ENCODE measurements at places on chromosomes 12 and 14.
A peak's percentile ranks its signal among the peaks of the same experiment; 100 is the strongest.

- DNase-seq, result no peak
Observed at GRCh38 chr12:121575952-121576625, 4.7 kb downstream of the KDM2B start.

DNA sequence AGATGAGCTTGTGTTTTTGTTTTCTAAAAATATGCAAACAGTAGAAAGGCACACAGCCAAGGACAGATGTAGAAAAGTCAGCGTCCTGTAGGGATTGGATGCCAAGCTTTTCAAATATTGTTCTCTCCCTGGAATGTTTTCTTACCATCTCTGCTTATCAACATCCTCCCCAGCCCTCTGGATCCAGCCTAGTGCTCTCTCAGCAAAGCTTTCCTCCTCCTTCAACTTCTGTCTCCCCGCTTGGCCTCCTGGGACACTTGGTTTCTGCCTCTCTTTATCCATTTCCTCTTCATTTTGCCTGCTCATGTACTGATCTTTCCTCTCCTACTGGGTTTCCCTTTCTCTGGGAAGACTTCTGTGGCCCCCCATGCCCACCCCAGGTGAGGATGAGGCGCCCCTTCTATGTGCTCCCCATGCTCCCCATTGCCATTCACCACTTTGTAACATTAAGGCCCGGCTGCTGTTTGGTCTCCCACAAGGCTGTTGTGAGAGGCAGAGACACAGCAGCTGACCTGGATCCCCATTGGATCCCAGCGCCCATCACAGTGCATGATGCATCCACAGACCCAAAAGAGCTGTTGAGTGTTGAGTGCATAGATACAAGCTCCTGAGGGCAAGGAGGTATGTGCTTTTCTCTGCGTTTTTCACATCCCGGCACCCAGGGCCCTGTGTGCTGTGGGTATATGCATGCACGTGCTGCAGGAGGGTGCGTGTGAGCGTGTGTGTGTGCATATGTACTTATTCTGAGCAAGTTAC lies 38.2 kb downstream of the EVL start:
- DNase-seq, result peak; percentile 51

- no peak for DNase-seq
Observed at GRCh38 chr12:122757568-122757967, 4.9 kb downstream of the DENR start.

DNA sequence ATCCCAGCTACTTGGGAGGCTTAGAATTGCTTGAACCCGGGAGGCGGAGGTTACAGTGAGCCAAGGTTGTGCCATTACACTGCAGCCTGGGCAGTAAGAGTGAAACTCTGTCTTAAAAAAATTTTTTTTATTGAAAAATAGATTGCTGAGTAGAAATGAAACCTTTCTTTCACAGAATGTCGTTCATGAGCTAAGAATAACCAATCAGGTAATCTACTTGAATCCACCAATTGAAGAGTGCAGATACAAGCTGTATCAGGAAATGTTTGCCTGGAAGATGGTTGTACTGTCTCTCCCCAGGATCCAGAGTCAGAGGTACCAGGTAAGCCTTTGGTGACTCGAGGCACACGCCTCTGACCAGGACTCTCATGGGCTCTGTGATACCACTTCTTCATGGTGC lies 27.0 kb downstream of the DYNC1H1 start:
- DNase-seq, result no peak

GRCh38 chr12:12115514-12115913 lies 44.8 kb downstream of the BCL2L14 start:
- no peak for DNase-seq

- no peak for DNase-seq
Observed at GRCh38 chr14:58812050-58812910, 174.5 kb downstream of the DACT1 start.

- DNase-seq, result no peak
Observed at GRCh38 chr12:107459641-107460040, 226.0 kb upstream of the PWP1 start.

DNA sequence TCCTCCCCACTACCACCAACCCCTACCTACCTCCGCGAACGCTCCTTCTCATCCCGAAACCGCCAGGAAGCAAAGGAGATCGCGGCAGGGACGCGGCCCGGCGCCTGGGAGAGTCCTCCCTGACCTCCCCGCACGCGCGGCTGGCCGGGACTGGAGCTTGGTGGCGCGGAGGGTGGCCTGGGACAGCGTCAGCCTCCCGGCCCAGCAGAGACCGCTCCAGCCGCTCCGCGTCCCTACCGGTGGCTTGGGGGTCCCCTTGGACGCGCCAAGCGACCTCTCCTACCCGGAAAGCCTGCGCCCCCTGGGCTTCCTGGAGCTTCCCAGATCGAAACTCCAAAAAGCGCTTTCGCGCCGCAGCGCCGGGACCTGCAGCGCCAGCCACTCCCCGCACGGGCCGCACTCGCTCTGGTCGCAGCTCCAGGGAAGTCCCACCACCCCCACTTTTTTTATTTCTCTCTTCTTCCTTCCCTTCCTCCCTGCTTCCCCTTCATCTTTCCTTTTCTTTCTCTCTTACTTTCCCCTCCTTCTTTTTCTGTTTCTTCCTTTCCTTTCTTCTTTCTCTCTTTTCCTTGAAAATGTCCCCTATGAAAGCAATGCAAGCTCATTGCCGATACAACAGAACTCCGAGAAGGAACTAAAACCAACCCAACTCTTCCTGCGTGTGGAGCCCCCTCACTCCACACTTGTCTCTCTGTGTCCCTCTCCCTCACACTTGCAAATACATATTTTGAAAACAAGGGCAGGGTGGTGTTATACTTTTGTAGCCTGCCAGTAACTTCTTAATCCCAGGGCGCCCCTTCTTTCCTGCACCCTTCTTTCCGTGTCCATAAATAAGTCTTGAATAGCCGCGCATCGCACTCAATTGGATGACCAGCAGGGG lies 3.8 kb downstream of the DIO3 start:
- no peak for DNase-seq

- DNase-seq, result no peak
Observed at GRCh38 chr12:41709463-41710285, 435.0 kb downstream of the GXYLT1 start.

DNA sequence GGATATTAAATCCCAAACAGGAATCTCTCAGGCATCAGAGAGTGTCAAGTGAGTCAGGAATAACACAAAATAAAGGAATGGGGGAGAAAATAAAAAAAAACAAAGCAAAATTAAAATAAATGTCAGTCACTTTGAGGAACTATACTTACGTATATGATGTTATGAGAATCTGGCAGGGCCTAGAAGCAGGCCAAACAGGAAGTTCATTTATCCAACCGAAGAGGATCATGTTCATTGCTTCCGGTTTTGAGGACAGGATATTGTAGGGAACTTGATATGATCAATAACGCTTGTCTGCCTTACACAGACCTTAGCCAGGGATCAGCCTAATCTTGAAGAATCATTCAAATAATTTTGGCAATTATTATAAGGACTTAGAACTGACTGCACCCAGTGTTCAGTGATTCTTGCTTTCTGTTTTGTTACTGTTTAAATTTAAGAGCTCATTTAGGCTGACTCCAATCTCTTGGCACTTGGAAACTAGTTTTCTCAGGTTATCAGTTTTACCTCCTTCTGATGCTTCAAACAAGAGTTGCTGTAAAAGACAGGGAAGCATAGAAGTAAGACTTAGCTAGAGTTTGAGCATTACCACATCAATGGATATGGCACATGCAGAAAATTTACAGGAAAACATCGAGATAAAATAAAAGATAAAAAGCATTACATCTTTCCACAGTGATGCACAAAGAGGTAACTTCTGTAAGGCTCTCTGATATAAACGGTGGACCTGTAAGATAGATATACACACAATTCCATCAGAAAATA lies 53.4 kb downstream of the ZFC3H1 start:
- no peak for DNase-seq

DNA sequence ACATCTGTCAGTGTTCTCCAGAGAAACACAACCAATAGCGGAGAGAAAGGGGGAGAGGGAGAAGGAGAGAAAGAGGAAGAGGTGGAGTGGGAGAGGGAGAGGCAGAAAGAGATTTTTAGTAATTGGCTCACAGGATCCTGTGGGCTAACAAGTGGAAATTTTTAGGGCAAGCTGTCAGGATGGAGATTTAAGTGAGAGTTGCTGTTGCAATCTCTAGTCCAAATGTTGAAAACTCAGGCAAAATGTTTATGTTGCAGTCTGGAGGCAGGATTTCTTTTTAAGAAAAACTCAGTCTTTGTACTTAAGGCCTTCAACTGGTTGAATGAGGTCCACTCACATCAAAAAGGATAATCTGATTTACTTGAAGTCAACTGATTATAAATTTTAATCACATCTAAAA lies 12.5 kb upstream of the GLIPR1L2 start:
- DNase-seq, result no peak

GRCh38 chr12:120628919-120629318 lies 11.5 kb upstream of the CABP1 start:
- DNase-seq, result no peak

- DNase-seq, result peak; percentile 70
Observed at GRCh38 chr12:54358191-54358944, 5.9 kb downstream of the GPR84 start.

DNA sequence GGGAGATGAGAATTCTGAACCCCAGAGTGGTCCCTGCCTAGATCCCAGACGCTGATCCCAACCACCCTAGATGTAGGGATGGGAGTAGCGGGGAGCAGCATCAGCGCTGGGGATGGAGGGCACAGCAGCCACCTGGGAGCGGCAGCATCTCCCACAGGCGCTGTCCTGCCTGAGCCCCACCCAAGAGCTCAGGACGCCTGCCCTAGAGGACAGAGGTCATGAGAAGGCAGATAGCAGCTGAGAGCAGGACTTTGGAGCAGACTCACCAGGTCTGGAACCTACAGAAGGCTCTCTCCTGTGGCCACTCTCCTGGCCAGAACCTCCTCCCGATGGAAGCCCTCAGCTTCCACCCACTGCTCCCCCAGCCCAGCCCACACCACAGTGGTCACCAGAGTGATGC lies 7.2 kb downstream of the CCDC85C start:
- no peak for DNase-seq

- no peak for DNase-seq
Observed at GRCh38 chr12:3231399-3231876, 154.3 kb downstream of the TSPAN9 start.

DNA sequence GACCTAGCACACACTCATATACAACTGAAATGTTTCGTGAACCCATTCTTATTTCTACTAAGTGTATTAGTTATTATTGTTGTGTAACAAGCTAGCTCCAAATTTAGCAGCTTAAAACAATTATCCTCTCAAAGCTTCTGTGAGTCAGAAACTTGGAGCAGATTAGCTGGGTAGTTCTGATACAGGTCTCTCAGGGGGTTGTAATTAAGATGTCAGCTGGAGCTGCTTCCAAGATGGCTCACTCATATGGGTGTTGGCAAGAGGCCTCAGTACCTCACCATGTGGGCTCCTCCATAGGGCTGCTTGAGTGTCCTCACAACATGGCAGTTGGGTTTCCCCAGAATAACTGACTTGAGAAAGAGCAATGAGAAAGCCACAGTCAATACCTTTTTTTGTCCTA lies 9.8 kb downstream of the GPR135 start:
- DNase-seq, result no peak

GRCh38 chr12:9333161-9333560 lies 125.0 kb upstream of the PZP start:
- DNase-seq, result no peak

DNA sequence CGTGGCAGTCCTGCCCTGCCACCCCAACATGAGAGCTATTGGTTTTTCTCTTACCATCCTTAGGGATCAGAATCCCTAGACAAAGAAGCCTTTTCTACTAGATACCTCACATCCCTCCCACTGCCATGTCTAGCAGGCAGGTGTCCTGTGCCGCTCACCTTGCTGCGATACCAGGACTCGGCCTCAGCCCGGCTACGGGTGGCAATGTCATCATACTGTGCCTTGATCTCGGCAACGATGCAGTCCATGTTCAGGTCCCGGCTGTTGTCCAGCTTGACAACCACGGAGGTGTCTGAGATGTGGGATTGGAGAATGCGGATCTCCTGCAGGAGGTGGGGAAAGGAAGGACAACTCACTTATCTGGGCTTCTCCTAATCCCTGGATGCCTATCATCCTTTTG lies 4.5 kb downstream of the KRT83 start:
- no peak for DNase-seq

DNA sequence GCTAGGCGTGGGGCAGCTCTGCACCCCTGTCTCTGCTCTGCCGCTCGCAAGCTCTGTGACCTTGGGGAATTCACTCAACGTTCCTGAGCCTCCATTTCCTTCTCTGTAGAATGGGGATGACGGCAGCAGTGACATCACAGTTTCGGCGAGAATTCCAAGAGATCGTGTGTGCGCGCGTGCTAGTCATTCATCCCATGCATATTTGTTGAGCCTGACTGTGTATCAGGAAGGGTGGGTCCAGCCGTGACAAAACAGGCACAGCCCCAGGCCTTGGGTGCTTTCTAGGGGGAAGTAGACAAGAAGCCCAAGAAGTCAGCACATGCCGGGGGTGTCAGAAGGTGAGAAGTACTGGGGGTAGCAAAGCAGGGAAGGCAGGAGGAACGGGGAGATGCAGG lies 145.6 kb upstream of the NCOR2 start:
- peak; percentile 8 for DNase-seq

GRCh38 chr14:65790172-65790815 lies 377.8 kb downstream of the FUT8 start:
- DNase-seq, result no peak

GRCh38 chr12:57247041-57247440 lies 3.9 kb downstream of the STAC3 start:
- no peak for DNase-seq

GRCh38 chr12:94327809-94328208 lies 131.9 kb downstream of the CEP83 start:
- DNase-seq, result no peak

- no peak for DNase-seq
Observed at GRCh38 chr12:68476794-68477193, 133.9 kb upstream of the RAP1B start.

DNA sequence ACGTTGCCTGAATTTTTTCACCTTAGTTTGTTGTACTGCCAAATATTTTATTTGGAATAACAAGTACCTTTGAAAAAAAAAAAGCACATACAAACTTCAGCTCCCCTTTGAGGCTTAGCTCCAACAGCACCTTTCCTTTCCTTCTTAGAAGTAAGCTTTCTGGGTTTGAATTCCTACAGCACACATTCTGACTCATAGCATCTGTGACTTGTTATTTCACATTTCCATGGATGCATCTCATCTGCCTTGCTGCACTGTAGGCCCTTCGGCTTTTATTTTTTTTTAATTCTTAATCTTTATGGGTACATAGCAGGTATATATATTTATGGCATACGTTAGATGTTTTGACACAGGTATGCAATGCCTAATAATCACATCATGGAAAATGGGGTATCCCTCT lies 7.2 kb downstream of the LGALS3 start:
- no peak for DNase-seq

- no peak for DNase-seq
Observed at GRCh38 chr14:83960832-83961512, 1569.0 kb upstream of the FLRT2 start.

DNA sequence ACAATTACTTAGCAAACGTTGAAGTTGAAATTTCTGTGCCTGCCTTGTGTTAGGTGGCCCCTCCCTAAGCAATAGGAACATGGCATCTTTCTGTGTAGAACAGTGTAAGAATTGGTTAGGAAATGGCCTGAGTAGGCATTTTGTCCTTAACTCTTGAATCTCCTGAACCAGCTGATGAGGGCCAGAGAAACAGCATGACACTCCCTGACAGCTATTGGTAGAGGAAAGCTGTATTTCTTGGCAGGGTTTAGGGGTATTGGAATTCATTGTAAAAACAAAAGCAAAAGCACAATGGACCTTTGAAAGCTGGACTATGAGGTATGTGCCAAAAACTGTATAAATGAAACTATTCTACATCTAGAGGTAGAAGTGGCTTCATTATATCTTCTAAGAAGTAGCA lies 40.6 kb upstream of the LRTM2 start:
- DNase-seq, result no peak

Data from CD4-positive, alpha-beta T cell treated with Interleukin-17A for 4 hours (primary cell).